ENCODE measurements at places on chromosomes 5 and 9.

DNA sequence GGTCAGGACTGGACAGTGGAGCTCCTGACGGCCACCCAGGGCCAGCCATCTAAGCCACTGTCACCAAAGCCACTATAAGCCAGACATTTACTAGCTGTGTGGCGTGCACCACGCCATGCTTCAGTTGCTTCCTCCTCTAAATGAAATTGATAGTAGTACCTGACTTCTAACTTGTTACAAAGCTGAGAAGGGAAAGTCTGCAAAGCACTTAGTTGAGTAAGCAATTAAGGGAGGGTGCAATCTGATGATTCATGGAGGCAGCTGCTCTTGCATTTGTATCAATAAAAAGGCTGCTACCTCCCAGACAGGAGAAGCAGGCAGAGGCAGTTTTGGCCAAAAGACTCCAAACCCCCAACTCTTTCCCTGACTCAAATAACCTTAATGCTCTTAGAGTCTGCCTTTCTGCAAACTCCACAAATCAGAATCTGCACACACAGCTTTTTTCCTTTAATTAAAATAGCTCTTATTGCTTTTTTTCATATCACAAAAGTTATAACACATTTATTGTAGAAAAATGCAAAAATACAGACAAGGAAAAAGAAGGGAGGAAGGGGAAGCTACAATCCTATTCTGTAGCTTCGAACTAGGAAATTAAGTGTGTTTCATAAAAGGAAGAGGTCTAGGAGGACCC, 19.3 kb upstream of the RAPGEF1 start:
- DNase-seq, result no peak

- no peak for DNase-seq
Observed at GRCh38 chr5:148374690-148375360, 8.9 kb upstream of the FBXO38 start.

DNA sequence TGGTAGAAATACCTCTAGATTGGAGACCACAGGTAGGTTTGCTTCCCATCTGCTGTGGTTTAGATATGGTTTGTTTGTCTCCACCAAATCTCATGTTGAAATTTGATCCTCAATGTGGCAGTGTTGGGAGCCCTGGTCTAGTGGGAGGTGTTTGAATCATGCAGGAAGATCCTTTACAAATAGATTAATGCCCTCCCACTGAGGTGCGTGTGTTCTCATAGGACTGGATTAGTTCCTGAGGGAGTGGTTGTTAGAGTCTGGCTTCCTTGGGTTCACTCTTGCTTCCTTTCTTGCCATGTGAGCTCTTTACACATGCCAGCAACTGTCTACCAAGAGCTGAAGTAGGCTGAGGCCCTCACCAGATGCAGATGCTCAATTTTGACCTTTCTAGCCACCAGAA, 391.1 kb upstream of the GRIA1 start:
- no peak for DNase-seq

- DNase-seq, result no peak
Observed at GRCh38 chr5:151264113-151264512, 11.1 kb downstream of the GM2A start.

- DNase-seq, result no peak
Observed at GRCh38 chr5:160960592-160960991, 108.6 kb upstream of the ATP10B start.

DNA sequence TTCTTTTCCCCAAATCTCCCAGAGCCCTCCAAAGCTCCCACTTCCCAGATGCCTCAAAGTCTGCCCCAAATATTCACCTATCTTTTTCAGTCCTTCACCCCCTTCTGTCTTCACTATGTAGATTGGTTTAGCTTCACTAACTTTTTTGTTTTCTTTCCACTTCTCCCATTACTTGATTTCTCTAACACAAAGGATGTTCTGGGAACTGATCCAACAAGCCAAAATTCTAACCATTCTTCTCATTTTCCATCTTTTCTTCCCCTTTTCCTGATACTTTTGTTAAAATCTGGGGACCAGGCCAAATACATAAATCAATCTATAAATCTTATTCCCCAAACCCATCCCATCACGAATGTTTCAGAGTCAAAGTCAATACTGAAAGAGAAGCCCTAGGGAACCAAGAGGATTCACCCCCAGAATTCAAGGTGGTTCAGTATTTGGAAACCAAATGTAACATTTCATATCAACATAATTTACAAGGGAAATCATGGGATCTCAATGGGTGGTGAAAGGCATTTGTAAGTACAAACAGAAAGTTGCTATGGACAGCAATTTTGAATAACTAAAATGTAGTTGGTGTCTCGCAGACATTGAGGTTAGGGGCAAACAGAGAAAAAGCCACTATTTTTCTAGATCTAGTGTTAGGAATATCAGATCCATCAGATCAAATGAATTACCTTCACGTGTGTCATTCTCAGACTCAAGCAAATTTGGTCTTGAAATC, 35.3 kb downstream of the APTX start:
- DNase-seq, result no peak
